ENCODE measurements at places on chromosomes 3 and 15.

GRCh38 chr15:55694652-55695150 lies 48.3 kb downstream of the PRTG start:
- DNase-seq = no peak

- peak; percentile 8 for DNase-seq
Observed at GRCh38 chr3:30982416-30983075, 88.1 kb upstream of the GADL1 start.

DNA sequence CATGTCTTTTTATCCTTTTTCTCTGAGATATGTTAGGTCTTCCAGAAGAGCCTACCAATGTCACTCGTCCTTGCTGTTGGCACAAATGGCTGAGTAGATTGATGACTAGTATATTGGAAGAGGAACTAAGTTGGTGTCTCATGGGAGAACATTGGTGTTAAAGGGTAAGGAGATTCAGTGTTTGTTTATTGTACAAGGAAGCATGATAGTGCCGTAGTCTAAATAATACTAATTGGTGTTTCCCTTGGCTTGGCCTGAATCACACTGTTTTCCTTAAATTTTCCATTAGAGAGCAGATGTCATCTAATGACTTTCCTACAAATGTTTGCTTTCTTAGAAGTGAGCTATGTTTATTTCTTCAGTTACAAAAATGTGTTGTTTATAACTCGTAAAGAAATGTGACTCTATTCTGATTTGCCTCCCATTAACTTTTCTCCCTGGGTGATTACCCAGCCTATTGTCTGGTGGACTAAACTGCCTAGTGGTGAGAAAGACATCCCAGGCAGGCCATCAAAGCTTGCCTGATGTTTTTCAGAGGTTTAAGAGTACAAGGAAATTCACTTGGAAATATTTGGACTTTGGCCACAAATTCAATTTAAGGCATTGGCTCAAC lies 28.7 kb downstream of the ADAMTSL3 start:
- DNase-seq = no peak

- peak; percentile 63 for DNase-seq
Observed at GRCh38 chr3:42600958-42601675, 631 bp downstream of the NKTR start.

DNA sequence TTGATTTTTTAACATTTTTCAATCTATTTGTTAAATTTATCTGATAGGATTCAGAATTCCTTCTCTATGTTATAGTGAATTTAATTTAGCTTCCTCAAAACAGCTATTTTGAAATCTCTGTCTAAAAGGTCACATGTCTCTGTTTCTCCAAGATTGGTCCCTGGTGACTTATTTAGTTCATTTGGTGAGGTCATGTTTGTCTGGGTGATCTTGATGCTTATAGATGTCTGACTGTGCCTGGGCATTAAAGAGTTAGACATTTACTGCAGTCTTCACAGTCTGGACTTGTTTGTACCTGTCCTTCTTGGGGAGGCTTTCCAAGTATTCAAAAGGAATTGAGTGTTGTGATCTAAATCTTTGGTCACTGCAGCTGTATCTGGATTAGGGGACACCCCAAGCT lies 169.5 kb upstream of the C2CD4B start:
- DNase-seq = no peak

DNA sequence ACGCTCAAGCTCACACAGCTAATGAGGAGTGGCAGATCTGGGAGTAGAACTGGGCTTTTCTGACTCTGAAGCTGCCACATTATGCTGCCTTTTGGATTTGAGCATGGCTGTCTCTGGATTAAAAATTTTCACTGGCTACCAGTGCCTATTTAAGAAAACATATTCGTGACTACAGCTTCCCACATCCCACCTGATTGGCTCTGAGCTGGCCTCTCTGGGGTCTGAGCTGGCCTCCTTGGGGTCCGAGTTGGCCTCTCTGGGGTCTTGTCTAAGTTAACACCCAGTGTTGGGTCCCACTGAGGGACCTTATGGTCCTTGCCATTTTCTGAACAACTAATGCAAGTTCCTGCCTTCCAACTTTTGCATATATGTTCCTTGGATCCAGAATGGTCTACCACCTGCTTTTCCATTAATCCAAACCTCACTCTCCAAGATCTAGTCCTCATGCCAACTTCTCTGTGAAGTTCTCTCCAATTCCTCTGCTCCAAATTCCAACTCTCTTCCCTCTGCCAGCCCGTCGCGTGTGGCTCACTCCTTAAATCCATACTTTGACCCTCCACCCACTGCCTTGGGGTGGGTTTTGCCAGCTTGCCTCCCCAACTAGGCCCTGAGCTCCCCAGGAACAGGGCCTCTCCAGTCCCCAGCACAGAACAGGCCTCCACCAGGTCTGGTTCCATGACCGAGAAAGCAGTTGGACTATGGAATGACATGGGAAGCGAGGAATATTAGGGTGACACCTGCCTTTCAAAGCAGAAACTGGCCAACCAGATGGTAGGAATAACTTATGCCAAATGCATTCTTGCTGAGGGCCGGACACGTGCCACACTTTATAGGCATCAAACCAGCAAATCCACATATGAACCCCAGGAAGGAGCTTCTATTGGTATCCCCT lies 42.5 kb downstream of the ATP2B2 start:
- no peak for DNase-seq

- no peak for DNase-seq
Observed at GRCh38 chr15:69789648-69790393, 307.9 kb downstream of the TLE3 start.

DNA sequence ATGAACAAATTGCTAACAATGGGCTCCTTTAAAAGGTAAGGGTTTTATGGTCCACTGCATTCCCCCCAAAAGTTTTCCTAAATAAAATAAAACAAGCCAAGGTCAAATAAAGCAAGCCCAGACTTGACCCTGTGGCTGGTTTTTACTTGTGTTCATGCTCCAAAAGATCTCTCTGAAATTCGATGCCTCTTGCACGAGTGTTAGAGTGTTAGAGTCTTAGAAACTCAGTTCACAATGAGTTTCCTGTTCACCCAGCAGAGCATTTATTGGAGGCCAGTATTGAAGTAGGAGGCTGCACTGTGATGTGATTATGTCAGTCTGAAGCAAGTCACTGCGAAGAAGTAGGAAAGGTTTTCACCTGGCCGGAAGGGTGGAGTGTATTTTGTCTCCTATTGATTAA lies 59.9 kb upstream of the LRTM1 start:
- DNase-seq = no peak

- no peak for DNase-seq
Observed at GRCh38 chr3:65641777-65642176, 396.9 kb downstream of the MAGI1 start.

DNA sequence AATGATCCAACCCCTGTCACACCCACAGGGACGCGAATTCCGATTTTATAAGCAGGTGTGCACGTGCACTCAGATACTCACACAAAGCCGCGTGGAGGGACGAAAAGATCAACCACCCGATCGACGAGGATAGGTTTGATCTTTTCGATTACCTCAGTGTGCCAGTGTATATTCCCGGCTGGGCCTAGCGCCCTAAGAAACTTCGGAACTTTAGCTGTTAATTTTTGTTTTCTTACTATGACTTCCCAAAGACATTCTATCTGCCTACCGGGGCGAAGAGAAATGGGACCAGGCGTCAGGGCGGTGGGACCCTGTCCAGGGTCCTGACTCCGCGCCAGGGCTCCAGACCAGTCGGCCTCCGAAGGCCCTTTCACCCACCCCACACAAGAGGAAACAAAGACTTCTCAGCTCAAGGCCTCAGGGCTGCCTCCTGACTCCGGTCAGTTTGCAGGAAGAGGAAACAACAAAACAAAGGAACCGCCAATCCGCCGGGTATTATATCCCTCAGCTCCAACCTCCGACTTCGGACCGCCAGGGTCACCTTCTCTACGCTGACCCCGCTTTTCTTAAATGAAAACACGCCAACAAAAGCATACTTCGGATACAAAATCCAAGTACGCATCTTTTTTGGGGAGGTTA lies 6.8 kb downstream of the ONECUT1 start:
- DNase-seq = no peak

DNA sequence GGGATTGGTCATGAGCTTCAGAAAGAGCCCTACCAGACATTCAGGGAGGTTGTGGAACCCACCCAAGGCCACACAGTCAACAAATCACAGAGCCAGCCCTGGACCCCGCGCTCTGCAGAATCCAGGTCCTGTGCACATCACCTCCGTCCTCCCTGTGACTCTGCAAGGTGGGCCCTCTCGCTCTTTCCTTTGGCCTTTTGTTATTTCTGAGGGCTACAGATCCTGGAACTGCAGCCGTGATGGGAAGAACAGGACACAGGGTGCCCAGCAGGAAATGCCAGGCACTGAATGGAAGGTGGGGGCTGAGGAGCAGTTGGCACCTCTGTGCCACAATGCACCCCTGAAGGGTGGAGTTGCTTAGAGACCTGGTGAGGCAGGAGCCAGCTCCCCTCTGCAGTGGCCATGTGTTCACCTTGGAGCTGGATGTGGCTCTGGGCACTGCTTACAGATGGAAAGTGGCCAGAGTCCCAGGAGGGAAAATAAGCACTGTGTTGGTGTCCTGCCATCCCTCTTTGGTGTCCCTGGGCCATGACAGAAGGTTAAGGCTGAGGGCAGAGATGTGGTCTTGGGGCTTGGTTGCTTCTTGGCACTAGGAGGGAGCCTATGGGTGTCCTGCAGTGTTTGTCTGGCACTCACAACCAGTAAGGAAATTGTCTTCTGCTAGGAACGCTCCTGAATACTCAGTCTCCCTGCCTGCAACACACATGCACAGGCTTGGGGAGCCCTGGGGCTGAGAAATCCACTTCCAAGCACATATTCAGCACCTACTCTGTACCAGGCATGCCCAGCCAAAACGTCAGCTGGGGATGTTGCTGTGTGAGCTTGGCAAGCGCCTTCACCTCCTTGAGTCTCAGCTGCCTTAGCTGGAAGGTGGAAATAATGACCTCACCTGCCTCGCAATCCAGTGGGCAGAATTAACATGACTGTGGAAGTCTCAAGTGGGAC lies 98.0 kb upstream of the SLC6A6 start:
- no peak for DNase-seq

DNA sequence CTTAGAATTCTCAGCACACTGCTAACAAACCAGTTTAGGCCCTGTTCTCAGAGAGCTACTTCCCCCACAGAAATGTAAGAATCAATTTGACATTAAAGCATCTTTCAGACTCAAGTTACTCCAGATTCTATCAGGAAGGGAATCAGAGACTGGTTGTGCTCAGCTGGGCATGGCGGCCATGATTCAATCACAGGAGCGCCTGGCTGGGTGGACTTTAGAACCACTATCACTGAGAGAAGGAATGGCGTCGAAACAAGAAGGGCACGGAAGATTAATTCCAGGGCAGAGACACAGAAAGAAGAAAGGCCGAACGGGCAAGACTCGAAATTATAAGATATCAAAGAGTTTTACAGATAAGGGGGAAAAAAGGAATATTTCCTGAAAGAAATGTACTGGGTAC lies 6.2 kb downstream of the TNIK start:
- no peak for DNase-seq

GRCh38 chr3:115518100-115518852 lies 105.0 kb upstream of the GAP43 start:
- no peak for DNase-seq

- DNase-seq = peak; percentile 22
Observed at GRCh38 chr3:126487151-126487771, 11.6 kb upstream of the ZXDC start.

GRCh38 chr3:31879365-31879764 lies 101.7 kb downstream of the OSBPL10 start:
- DNase-seq = no peak

- no peak for DNase-seq
Observed at GRCh38 chr3:89577637-89578530, 470.5 kb downstream of the EPHA3 start.
